ENCODE measurements at places on chromosomes 5 and 9.

GRCh38 chr5:57338068-57338867 is 144.3 kb downstream of the ACTBL2 start:
- no peak for DNase-seq

- no peak for DNase-seq
These were observed 6.3 kb downstream of the ADGRD2 start for GRCh38 chr9:124456341-124457078.

GRCh38 chr5:177502886-177503285 is 5.5 kb upstream of the PDLIM7 start:
- DNase-seq: no peak

- no peak for DNase-seq
These were observed 129.8 kb upstream of the IFNE start for GRCh38 chr9:21611891-21612290.

GRCh38 chr9:127634698-127635097 is 22.6 kb downstream of the STXBP1 start:
- no peak for DNase-seq

- DNase-seq: no peak
These were observed 190.3 kb downstream of the WDR70 start for GRCh38 chr5:37569466-37569865.

DNA sequence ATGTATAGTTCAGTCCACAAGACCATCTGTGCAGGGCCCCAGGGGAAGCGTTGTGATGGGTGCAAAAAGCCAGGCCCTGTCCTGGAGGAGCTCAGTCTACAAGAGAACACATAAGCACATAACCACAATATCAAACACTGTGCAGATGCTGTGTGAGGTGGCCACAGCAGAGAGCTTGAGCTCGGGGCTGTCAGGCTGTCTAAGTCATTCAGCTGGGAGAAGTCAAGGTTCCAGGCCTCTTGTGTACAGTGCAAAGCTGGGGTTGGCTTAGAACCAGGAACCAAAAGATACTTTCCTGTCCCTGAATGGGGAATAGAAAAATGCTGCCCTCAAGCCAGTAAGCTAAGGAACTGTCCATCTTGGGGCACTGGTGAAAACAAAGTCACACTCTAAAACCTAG is 75.0 kb downstream of the PRDM6 start:
- no peak for DNase-seq

- DNase-seq: no peak
These were observed 26.9 kb downstream of the FNIP1 start for GRCh38 chr5:131769961-131770360.

GRCh38 chr5:43171451-43171850 is 20.6 kb upstream of the NIM1K start:
- no peak for DNase-seq

GRCh38 chr5:161546470-161547301 is at the start of gene GABRB2:
Gene GABRB2, minus strand, starts transcription at chr5:161546725. Its CDS starts 82 bp downstream, at chr5:161546643.
- no peak for DNase-seq

- DNase-seq: no peak
These were observed 1.1 kb downstream of the LRRC70 start for GRCh38 chr5:62579761-62580160.

GRCh38 chr5:141965071-141965470 is 3.8 kb upstream of the RNF14 start:
- DNase-seq: no peak

DNA sequence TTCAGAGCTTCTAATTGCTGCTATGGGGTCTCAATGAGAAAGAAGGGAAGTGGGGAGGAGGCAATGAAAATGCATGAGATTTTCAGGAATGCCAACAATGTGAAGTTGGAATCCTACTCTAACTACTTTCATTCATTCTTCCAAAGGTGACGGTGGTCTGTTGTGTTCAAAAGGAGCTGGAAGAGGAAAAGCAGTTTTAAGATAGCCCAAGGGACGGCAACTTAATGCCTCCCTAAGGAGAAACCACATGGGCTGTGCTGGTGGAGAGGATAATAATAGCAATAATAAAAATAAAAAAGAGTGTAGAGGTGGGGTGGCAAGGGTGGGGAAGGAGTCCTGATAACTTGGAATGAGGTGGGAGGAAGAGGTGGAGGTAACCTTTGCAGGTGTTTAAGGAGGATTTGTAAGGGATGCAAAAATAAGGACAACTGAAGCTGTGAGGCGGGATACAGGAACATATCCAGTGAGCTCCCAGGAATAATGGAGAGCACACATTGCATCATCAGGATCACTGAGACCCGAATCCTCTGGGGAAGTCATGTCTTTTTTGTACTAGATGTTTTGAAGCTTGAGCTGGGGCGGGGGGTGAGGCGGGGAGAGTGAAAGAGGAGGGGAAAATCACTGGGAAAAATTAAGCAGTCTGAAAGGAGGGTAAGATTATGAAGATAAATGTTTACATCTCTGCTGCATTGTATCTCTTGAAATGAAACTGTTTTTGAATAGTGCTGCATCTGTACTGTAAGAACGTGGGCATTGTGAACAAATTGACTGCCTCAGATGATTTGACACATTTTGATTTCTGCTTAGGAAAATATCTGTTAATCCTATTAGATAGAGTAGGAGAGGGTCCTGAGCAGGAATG is 120.1 kb upstream of the TMEM161B start:
- peak; percentile 50 for DNase-seq

DNA sequence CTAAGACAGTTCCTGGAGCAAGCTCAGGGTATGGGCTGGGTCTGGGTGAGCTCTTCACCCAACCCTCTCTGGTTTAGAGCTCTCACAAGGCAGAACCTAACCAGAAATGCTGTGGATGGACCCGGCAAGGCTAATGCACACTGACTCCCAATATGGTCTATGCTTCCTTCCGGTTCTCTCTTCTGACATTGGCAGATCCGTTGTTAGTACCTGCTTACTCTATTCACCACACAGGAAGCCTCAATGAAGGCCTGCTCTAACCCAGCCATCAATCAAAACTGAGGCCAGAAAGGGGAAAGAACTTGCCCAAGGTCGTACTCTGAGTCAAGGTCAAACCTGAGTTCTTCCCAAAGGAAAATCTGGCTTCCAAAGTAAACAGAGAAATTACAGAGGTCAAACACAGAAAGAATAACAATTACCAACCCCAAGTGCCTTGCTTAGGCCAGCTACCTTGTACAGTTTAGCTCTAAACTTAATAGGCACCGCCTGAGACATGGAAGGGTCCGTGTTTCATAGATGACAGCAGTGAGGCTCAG is 46.0 kb upstream of the AKNA start:
- DNase-seq: no peak

DNA sequence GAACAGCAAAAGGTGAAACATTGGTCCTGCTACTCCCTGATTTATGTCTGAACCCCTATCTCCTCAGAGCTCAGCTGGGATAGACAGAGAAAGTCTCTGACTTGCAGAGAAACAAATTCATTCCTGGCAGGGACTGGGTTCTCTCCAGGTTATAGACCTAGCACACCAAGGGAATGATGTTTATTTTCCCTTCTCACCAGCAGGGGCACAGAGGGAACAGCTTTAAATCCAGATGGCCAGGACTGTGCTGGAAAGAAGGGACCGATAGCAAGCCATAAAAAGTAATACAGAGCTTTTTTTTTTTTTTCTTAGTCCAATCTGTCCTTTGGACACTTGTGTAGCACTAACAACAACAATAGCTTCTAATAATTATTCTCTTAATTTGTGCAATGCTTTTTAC is 141.1 kb upstream of the C9orf72 start:
- no peak for DNase-seq

DNA sequence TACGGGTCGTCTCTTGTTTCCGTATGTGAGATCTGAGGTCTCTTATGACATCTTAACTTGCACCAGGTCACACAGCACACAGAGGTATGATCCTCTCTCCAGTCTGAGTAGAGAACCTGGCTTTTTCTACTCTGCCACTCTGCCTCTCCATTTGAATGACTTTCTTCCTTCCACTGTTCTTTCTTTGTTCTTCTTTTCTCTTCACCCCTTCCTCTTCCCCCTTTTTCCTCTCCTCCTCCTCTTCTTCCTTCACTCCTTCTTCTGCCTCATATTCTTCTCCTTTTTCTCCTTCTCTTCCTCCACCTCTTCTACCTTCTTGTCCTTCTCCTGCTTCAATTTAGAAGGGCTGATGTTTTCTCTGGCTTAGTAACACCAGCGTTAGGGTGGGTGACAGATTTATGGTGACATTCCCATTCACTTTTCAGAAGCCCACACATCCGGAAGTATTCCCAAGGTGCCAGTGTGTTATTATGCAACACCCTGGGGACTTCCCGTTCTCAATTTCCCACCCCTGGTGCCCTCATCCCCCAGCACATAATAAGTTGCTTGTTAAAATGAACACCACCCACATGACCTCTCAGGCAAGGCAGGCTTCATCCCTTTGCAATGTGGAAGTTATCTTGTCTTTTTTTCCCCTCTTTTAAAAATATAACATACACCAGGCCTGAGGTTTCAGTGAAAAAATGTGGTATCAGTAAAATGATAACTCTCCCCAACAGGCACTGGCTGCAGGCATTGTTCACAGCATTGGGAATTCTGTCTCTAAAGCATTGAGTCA is 122.0 kb downstream of the PAPPA start:
- no peak for DNase-seq

- DNase-seq: no peak
These were observed 189.1 kb downstream of the ROR2 start for GRCh38 chr9:91760906-91761305.

DNA sequence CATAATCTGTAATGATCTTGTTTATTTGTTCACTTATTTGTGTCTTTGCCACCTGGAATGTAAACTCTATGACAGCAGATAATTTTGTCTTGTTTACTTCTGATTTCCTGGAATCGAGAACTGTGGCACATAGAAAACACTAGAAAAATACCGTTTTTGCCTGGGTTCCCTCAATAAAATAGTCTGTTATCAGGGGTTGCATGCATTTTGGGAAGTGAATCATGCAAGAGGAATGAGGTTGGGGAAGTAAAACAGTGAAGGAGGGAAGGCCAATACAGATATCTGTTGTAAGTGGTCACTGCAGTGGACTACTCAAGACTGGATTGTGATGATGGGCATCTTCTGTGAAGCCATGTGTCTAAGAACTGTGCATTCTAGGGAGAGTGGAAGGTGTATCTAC is 45.2 kb upstream of the IL6ST start:
- no peak for DNase-seq

DNA sequence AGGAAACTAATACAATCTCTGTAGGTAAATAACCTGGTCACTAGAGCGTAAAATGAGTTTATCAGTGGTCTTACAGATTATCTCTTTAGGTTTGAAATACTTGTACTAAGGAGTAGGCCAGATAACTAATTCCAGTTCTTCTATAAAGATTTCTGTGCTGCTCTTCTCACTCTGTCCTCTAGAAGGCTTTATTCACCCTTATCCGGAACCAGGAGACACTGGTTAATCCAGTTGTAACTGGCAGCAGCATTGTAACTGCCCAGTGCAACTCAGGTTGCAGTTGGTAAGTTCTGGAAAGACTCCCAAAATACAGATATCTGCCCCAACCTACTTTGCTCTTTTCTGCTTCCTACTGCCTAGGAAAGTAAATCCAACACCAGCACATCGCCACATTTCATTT is 19.8 kb downstream of the C5orf22 start:
- DNase-seq: no peak

- peak; percentile 40 for DNase-seq
These were observed at the start of gene PIP5K1B for GRCh38 chr9:68704814-68705530. Gene PIP5K1B, plus strand, starts transcription at chr9:68705240. Its CDS starts 117,375 bp downstream, at chr9:68822615.

- DNase-seq: no peak
These were observed 265.6 kb upstream of the FBXL7 start for GRCh38 chr5:15234366-15234765.

DNA sequence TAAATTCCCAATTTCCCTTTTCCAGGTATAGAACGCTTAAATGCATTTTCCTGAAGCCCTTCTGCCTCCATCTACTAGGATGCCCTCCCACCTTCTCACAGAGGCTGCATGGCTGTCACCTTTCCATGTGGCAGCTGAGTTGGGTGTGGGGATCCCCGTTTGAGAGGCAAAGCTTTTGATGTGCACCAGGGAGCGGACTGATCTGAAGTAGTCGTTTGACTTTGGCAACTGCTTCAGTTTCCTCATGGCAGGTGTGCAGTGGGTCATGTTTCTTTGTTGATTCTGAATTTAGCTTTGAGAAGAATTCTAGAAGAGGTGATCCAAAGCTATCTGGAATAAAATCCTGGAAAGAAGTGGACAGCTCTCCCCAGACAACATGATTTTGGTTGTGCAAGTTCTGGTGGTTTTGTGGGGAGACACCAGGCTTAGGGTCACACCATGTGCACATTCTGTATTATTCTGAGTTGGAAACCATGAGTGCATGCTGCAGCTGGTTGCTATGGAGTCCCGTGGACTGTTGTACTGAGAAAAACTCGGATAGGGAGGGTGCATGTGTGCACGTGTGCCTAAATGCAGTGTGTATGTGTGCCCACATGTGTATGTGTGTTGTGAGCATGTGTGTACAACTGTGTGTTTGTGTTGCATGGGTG is 63.5 kb downstream of the GADD45G start:
- no peak for DNase-seq

GRCh38 chr5:16179936-16180788 is 571 bp upstream of the MARCHF11 start:
- DNase-seq: no peak

- no peak for DNase-seq
These were observed 219.7 kb upstream of the CD180 start for GRCh38 chr5:67416133-67416937.

DNA sequence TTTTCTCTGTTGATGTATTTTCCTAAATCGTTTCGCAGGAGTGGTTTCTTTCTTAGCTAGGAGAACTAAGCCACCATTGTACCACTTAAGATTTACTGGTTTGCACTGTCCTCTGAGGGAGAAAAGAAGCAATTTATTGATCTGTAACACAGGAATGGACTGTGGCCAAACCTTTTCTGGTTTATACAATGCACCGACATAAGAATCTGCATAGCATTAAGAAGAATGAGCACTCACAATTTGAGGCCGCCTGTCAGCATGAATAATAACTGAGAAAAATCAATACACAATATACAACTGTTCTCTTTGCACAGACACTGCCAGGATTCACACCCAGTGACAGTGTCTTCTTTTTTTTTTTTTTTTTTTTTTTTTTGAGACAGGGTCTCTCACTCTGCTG is 168.6 kb upstream of the DMRT1 start:
- DNase-seq: no peak

- DNase-seq: no peak
These were observed 421.7 kb downstream of the SPATA31D1 start for GRCh38 chr9:82410306-82410705.

DNA sequence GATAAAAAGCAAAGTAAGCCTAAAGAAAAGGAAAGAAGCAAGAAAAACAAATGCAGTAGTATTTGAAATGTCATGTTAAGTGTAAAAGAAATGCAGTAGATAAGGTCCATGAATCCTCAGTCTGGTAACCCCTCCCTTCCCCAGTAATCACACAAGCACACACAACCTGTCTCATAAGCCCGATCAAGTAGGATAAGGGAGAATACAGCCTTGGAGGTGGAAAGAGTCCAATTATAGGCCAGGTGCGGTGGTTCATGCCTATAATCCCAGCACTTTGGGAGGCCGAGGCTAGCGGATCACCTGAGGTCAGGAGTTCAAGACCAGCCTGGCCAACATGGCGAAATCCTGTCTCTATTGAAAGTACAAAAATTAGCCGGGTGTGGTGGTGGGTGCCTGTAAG is 117.9 kb downstream of the GADD45G start:
- no peak for DNase-seq

DNA sequence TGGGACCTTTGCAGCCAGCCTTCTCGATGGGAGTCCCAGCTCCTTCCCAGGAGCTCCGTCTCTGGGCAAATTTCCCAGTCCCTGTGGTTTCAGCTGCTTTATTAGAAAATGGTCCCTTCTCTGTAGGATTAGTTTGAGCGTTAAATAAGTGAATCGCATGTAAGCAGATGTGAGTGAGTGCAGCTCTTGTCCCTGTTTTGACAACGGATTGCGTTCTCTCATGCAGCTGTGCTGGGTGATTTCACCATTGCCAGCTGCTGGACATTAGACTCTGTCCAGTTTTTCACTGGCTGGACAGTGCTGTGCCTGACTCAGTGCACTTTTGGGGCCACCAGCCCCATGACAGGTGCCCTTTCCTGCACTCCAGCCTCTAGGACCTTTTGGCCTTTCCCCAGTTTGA is 11.6 kb upstream of the CEL start:
- no peak for DNase-seq

Measured in NCI-H1930 (cell line).